ENCODE measurements at places on chromosomes 6 and 20.

DNA sequence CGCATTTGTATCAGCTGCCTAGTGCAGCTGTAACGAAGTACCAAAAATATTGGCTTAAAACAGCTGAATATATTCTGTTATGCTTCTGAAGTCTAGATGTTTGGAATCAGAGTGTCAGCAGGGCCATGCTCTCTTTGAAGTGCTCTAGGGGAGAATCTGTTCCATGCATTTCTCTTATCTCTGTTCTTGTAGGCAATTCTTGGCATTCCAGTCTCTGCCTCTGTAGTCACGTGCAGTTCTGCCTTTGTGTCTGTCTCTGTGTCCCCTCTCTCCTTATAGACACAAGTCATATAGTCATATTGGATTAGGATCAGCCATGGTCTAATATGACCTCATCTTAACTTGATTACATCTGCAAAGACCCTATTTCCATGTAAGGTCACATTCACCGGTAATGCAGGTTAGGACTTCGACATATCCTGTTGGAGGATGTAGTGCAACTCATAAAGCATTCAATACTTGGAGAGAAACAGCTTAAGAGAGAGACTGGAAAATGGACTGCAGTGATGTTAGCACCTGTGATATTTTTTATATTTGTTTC lies 18.6 kb downstream of the FAM83B start:
- DNase-seq: no peak

GRCh38 chr20:7410150-7410549 lies 530.1 kb downstream of the HAO1 start:
- no peak for DNase-seq

DNA sequence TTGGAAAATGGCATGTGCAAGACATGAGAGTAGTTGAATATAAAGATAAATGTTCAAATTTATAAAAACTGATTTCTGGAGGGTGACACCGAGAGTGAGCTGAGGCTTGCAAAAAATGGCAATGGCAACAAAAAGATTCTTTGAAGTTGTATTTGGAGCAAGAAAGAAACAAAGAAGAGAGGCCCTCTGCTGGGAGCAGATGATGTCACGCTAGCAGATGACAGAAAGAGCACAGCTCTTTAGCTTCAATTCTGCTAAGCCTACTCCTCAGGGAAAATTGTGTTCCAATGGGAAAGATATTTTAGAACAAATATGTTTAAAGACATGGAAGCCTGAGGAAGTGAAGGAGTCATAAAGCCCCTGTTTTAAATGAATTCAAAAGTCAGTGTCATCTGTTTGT lies 125.3 kb upstream of the NOX3 start:
- DNase-seq: no peak

GRCh38 chr20:37190354-37191112 lies 11.2 kb upstream of the MROH8 start:
- no peak for DNase-seq

DNA sequence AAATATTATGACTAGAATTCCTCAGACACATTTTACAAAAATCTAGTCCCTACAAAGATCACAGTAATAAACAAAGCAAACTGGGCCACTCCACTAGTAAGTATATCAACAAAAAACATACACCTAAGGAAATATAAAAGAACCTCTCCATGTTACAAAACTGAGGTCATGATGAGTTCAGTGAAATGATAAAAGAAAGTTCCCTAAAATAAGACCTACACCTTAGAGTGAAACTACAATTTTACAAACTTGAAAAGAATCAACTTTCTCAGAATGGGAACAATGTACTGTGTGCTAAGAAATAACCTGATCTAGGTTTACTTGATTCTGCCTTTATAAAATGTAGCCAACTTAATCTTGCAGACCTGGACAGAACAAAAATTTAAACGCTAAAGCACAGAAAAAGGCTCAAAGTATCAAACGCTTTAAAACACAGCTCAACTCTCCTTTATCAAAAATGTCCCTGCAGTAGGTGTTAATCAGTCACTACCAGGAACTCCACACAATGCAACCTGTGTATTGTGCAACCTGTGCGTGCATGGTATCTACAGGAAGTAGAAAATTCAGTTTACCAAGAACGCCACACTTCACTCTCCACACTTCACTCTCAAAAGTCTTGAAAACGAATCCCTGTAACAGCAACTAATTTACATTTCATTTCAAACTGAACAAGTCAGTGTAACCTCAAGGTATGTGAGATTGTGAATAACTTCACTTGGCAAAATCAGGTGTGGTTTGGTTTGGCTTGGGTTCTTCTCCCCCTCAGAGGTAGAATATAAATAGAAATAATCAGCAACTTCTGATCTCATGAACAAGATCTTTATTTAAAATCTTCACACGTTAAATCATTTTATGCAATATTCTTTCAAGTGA lies 1.8 kb downstream of the RALGAPA2 start:
- no peak for DNase-seq

- DNase-seq: no peak
These were observed 17.8 kb upstream of the HMGN4 start for GRCh38 chr6:26520237-26520849.

GRCh38 chr6:42099340-42100028 lies 42.9 kb downstream of the C6orf132 start:
- no peak for DNase-seq

DNA sequence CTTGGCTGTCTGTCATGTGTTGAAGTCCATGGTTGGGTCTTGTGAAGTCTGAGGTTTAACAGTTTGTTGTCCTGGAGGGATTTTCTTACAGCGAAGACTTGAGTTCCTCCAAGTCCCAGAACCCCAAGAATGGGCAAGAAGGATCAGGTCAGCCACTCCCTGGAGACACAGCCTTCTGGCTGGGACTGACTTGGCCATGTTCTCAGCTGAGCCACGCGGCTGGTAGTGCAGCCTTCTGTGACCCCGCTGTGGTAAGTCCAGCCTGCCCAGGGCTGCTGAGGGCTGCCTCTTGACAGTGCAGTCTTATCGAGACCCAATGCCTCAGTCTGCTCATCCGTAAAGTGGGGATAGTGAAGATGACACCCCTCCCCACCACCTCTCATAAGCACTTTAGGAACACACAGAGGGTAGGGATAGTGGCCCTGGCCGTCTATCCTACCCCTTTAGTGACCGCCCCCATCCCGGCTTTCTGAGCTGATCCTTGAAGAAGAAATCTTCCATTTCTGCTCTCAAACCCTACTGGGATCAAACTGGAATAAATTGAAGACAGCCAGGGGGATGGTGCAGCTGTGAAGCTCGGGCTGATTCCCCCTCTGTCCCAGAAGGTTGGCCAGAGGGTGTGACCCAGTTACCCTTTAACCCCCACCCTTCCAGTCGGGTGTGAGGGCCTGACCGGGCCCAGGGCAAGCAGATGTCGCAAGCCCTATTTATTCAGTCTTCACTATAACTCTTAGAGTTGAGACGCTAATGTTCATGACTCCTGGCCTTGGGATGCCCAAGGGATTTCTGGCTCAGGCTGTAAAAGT lies 43.5 kb downstream of the SIRPA start:
- no peak for DNase-seq

GRCh38 chr20:36213362-36213761 lies 22.9 kb upstream of the AAR2 start:
- DNase-seq: no peak

DNA sequence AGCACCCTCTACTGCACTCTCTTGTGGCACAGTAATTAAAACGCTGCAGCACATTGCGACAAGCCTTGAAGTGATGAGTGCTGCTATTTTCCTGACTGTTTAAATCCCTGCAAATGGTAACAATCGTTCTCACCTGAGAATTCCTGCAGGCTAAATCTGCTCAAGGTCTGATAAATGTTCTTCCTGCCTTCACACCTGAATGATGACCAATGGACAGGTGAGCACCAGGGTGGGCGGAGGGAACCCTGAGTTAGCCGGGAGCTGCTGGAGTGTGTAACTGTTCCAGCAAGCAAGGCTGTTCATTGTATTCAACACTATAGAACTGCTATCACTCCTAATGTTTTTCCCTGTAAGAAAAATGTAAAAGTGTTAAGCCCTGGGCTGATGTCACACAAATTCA lies 4.0 kb downstream of the DACT2 start:
- no peak for DNase-seq

DNA sequence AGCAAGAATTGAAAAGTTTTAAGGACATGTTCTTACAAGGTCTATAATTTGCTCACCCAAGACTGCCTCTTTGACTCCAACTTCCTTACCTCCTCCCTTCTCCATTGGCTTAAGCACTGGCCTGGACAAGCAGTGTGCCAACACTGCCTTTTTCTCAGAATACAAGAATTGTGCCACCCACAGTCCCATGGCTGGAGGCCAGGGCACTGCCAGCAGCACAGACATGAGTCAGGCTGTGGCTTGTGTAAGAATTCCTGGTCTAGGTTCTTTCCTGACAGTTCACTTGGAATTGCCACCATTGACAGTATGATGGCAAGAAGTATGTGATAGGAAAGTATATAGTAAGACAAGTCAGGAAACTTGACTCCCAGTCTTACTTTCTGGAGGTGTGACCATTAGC lies 202.7 kb upstream of the MARCKS start:
- DNase-seq: no peak

- DNase-seq: no peak
These were observed 696.5 kb upstream of the FLRT3 start for GRCh38 chr20:15033891-15034290.

DNA sequence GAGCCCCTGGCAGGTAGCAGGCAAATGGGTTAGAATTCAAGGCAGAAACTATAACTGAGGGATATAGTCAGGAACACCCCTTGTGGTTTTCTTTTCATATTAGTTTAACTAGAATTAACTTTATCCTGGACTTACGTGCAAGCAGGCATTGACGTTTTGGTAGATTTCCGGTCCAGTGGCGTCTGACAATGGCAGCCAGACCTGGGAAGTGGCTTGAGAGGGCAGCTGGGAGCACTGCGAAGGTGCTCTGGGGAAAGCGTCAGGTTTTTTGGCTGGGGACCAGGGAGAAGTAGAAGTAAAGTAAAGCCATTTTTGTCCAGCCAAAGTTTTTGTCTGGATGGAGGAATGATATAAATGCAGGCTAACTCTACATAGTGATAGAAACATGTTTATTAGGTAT lies 8.4 kb upstream of the ACSS1 start:
- DNase-seq: no peak

GRCh38 chr6:30844118-30844535 lies 40.2 kb upstream of the DDR1 start:
- no peak for DNase-seq

DNA sequence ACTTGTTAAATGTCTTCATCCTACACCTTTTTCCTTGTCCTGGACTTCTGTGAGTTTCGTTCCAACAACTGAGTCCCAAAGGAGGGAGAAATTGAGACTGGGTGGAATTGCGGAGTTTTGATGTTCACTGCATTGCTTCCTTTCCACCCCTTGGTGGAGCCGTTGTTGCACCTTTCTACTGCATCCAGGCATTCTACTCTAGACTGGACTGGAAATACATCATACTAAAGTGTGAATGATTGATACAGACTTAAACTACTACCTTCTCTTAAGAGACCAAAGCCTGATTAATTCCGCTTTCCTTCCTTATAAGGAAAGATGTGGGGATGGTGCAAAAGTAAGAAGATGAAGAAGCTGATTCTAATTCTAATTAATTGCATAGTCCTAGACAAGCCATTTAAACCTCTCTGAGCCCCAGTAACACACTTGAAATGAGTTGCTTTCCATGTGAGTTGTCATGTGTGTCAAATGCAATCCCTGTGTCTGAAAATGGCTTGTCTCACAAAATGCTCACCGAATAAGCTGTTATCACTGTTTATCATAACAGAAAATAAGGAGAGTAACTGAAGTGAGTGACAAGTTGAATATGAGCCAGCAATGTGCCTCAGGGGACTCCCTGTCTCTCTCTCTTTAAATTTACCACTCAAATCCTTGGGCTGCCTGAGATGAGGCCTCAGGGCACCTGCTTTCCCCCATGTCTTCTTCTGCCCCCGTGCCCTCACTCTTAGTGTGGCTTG lies 338.3 kb upstream of the CHD6 start:
- no peak for DNase-seq

- DNase-seq: no peak
These were observed 7.4 kb downstream of the PERP start for GRCh38 chr6:138099832-138100231.

DNA sequence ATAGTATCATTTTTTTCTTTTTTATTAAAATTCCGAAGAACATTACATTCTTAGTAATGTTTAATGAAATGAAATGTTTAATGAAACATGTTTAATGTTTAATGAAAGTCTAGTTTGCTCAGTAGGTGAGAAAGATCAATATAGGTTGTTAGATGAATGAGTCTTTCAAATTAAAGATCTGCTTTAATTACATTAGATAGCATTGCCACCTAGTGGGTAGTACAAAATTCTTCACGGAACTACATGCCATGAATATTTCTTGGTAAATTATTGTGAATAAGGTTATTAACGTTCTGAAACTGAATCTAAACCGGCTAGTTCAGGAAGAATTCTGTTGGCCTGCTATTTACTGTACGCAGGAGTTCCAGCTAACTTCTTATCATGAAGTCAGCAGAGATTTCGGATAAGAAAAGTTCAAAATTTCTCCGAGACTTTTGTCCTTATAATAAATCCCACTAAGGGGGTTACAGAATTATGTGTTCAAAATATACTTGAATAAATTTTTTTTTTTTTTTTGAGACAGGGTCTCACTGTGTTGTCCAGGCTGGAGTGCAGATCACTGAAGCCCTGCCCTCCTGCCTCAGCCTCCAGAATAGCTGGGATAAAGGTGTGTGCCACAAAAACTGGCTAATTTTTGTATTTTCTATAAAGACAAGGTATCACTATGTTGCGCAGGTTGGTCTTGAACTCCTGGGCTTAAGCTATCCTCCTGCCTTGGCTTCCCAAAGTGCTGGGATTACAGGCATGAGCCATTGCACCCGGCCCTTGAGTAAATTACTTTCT lies 7.9 kb upstream of the GMNN start:
- DNase-seq: no peak

GRCh38 chr6:25012657-25013056 lies 76.9 kb upstream of the RIPOR2 start:
- no peak for DNase-seq

- no peak for DNase-seq
These were observed 9.8 kb downstream of the SPATS1 start for GRCh38 chr6:44352259-44352658.

DNA sequence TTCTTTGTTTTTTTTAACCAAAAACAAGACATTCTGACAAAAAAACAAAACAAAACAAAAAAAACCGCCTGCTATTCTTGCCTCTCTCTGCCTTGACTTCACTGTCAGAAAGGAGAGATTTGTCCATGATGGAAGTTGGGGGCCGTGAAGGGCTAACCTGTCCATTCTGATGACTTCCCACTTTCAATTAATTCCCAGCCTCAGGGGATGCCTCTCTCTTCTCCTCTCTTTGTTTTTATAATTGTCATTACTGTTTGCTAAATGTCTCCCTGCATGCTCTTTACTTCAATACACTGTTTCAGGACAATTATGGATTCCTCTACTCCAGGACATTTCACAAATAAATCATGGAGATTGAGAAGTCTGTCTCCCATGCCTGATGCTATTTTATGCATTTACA lies 130.5 kb upstream of the CNR1 start:
- no peak for DNase-seq

- no peak for DNase-seq
These were observed 235.2 kb downstream of the LRFN2 start for GRCh38 chr6:40352006-40352405.

Data from cortex of kidney (tissue), 1 donor.